ENCODE measurements at places on chromosomes 6 and 20.

GRCh38 chr6:157068691-157069324 is 254.5 kb downstream of the TMEM242 start:
- DNase-seq: no peak

DNA sequence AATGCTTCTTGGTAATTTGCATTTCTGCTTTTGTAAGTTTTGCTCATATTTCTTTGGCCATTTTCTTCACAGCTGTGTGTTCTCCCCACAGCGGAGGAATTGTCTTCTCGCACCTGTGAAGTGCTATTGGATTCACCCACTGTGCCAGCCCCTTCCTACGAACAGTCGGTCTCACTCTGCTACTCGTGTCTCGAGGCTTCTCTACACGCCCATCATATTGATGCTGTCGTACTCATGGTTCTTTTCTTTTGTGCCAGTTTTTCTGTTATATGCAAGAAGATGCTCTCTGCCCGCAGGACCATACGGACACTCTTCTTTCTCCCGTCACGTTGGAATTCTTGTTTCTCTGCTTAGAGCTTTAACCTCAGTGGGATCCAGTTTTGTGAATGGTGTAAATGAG is 200.3 kb downstream of the DLL1 start:
- no peak for DNase-seq

DNA sequence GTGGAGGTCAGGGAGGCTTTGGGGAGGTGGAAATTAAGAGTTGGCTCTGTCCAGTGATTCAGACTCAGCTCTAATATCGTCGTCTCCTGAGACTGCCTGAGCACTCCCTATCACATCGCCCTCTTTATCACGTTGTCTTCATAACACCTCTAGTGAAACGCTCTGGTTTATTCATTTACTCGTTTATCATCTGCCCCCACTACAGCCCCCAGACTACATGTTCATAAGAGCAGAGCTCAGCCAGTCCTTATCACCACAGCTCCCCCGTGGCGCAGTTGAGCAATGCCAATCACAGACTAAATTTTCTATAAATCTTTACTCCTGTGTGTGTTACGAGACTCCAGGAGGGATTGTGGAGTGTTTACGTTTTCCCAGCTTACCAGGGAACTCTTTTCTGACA is 316.2 kb downstream of the ADGRB3 start:
- no peak for DNase-seq

GRCh38 chr6:89186762-89187161 is 30.4 kb downstream of the GABRR1 start:
- no peak for DNase-seq

GRCh38 chr6:104525677-104526322 is 333.9 kb downstream of the HACE1 start:
- DNase-seq: peak; percentile 29

DNA sequence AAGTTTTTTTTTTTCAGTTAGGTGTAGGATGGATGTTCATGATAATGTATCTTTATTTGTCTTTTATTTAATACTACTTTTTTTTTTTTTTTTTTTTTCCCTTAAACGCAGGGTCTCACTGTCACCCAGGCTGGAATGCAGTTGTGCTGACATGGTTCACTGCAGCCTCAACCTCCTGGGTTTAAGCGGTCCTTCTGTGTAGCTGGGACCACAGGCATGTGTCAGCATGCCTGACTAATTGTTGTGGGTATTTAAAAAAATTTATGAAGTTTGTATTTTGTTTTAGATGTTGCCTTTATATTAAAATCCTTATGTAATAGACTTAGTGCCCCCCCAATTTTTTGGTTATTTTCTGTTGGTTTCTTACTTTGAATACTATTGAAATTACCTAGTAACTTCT is 42.6 kb downstream of the NCOA3 start:
- no peak for DNase-seq

DNA sequence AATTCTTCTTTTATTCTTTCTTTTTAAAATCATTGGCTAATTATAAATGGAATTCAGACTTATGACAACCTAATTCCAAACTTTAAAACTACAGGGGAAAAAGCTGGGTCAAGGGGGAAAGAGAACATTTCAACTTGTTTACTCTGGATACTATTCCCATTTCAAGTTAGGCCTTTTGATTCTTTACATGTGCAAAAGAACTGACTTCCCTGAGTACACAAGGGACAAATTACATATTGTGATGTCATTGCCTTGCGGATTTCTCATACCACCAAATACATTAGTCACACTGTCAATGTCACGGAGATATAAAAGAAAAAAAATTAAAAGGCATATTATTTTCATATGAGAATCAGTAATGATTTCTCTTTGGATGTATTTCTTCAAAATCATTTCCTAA is 96.5 kb upstream of the TBX18 start:
- DNase-seq: no peak

- no peak for DNase-seq
Measured at GRCh38 chr20:38429301-38429700, 5.8 kb downstream of the SNHG17 start.

- DNase-seq: no peak
Measured at GRCh38 chr20:19659448-19659847, 98.6 kb upstream of the RIN2 start.

GRCh38 chr6:41470331-41471063 is 75.7 kb upstream of the FOXP4 start:
- peak; percentile 79 for DNase-seq

DNA sequence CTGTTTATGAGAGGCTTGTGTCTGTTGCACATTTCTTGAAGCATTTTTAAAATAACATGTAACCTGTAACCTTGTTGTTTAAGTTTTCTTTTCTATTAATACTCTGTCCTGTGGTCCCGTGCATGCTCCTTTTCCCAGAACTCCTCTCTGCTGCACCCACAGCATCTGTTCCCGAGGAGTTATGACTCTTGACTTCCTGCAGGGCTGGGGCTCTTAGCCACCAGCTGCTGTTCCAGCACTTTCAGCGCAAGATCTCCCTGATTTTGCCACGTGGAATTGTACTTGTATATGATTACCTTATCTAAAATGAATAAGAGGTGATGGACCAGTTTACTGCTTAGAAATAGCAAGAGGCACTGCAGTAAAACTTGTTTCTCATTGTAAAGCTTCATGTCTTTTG is 150.6 kb downstream of the QKI start:
- no peak for DNase-seq

DNA sequence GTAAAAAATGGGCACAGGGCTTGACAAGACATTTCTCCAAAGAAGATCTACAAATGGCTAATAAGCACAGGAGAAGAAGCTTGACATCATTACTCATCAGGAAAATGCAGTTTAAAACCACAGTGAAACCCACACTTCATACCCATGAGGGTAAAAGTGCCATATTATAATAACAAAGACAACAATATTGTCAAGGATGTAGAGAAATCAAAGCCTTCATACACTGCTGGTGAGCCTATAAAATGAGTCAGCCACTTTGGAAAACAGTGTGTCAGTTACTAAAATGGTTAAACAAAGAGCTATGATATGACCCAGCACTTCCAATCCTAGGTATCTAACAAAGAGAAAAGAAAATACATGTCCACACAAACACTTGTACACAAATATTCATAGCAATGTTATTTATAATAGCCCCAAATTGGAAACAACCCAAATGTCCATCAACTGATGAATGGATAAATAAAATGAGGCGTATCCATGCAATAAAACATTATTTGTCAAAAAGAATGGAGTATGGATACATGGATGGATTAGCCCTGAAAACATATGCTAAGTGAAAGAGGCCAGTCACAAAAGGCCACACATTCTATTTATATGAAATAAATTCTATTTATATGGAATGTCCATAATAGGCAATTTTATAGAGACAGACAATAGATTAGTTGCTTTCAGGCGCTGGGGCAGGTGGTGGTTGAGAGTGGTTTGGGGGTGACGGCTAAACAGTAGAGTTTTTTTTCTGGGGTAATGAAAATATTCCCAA is 11.5 kb upstream of the IL20RA start:
- DNase-seq: no peak

DNA sequence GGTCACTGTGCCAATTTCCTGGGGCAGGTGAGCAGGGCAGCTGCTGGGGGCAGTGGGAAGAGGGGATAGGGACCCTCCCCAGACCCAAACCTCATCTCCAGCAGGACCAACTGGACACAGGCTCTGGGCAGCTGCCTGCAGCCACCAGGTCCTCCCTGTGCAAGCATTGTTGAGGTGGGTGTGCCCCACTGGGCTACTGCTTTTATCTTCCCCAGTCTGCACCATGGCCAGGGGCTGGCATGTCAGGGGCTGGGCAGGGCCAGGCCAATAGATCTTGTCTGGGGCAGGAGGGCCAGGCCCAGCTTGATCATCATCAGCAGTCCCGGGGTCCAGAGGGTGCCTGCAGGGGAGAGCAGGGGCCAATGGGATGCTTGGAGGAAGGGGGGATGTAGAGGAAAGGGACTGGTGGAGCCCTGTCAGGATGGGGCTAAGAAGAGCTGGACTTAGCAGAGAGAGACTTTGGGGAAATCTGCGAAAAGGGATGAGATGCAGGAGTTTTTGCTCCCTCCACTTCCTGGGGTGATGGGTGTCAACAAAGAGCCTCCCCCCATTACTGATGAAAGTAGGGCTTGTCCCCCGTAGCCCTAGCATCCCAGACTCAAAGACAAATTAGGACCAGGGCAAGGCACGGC is 5.7 kb downstream of the EBF4 start:
- DNase-seq: no peak

GRCh38 chr6:156474507-156475120 is 302.6 kb upstream of the ARID1B start:
- no peak for DNase-seq

GRCh38 chr6:121794630-121795029 is 359.2 kb downstream of the GJA1 start:
- no peak for DNase-seq

DNA sequence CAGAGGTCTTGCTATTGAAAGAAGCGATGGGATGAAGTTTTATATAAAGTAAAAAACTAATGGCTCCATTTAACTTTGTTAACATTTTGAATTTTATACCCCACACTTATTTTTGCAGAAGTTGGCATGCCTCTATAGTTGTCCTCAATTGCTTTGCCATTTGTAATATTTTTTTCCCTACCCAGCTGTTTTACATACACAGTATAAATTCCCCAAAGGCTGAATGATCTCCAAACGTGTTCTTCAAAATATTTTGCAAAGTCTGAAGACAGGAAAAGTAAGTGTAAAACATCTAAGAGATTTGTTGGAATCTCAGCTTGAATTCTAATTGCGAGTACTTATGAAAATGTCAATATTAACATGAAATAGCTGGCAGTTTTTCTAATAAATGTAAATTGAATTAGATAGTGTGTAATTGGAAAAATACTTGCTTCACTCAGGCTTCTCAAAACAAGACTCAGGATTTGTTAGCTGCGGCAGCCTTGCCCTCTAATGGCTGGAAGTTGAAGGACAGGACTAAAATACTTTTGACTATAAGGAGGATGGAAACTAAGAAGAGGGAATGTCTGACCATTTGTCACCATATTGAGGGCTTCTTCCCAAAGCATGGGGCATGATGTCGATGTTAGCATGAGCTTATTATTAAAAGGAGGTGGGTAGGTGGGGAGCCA is 226.8 kb downstream of the UST start:
- DNase-seq: no peak
